ENCODE measurements at places on chromosomes 1 and 21.
A peak's percentile ranks its signal among the peaks of the same experiment; 100 is the strongest.

- DNase-seq, result no peak
Observed at GRCh38 chr1:234889643-234890042, 239.0 kb downstream of the TOMM20 start.

- DNase-seq, result no peak
Observed at GRCh38 chr1:83864991-83865390, 133.9 kb downstream of the TTLL7 start.

- no peak for DNase-seq
Observed at GRCh38 chr1:186772228-186772627, 56.5 kb upstream of the PLA2G4A start.

DNA sequence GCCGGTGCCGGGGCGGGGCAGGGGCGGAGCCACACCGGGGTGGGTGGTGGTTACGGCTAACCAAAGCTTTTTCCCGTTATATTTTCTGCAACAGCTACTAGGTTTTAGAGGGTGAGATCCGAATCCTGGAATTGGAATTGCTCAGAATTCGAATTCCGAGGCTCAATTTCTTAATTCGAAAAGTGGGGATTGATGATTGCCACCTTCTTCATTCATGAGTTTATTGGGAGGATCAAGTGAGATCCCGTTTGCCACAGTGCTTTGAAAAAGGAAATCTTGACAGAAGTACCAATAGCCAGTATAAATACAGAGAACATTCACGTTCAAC lies 207 bp upstream of the SVBP start:
- DNase-seq, result no peak

DNA sequence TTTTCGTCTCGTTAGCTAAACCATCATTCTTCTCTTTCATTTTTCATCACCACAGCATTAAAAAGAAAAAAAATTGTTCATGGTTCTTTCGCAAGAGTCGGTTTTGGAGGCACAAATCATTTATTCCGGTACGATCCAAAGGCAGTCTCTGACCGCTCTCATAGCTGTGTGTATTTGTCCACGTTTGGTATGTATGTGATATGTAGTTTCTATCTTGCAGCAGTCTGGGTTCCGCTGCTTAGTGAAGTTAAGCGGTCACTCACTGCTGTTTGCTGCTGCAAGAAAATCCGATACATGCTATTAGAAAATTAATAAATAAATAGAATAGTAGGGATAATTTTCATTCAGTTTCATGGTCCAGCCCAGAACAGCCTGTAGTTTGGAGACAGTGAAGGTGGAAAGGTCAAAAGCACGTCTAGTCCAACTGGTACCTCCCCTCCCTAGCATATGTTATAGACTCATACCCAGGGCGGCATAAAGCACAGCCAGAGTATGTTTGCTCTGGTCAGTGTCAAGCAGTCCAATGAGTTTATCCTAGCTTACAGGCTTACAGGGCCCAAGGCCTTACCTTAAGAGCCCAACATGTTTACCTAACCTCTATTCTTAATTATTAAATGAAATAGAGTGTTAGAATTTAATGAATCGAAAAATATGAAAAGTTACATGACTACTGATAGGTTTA lies 2.5 kb downstream of the FMN2 start:
- no peak for DNase-seq

DNA sequence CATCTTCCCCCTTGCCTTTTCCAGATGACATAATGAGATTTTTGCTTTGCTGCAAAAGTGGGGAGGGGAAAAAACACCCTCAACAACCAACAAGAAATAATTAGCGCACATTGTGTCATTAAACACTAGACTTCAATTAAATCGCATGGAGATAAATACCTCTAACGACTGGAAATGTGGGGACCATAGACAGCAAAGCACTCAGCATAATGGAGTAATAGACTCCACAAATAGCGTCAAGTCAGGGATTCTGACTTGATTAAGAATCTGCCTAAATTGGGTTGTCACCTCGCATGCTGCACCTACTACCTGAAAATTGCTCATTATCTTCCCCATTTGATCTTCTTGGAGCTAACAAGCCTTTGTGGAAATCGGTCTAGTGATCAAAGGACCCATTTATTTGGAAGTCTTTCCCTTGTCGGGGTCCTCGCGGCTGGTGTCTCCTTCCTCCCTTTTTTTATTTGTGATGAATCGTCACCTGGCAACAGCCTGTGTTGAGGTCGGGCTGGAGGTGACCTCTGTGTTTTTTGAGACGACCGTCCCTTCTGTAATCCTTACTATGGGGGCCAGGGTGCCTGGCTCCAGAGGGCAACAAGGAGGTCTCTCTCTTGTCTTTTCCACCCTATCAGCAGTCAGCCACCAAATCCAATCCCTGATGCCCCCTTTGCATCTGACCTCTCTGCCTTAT lies 75.3 kb upstream of the IGSF21 start:
- DNase-seq, result no peak

GRCh38 chr1:65044411-65044810 lies 78.1 kb upstream of the JAK1 start:
- no peak for DNase-seq

DNA sequence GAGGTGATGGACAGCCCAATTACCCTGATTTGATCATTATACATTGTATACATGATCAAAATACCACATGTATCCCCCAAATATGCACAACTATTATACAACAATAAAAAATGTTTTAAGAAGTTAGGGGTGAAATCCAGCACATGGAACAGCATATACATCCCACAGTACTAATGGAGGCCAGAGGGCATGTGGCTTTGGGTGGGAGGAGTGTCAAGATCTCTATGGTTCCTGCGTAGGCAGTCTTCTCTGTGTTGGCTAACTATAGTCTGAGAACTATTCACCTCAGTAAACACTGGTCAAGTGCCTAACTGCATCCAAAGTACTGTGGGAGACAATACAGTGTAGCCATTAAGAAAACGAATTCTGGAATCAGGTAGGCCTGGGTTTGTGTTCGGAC lies 74.1 kb downstream of the GADD45A start:
- no peak for DNase-seq

DNA sequence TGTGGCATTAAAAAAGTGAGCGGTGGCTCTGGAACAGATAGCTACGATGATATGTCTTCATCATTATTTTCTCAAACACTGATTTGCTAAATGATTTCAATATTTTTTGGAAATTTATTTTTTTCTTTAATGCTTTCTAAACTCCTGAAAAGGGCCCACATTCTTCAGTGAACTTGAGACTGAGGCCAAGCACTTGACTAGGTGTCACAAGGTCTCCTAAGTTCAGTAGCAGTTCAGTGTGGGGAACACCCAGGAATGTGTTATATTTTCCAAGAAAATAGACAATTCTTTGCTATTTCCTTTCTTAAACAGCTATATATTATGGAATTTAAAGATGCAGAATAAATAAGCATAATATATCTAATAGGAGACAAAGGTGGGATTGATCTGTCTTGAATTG lies 850.9 kb downstream of the USP25 start:
- DNase-seq, result no peak

GRCh38 chr21:46054451-46054881 lies 43.4 kb upstream of the COL6A2 start:
- DNase-seq, result no peak

- no peak for DNase-seq
Observed at GRCh38 chr1:168939947-168940223, 166.6 kb upstream of the ATP1B1 start.

- no peak for DNase-seq
Observed at GRCh38 chr1:201630582-201630981, 91.7 kb downstream of the NAV1 start.

DNA sequence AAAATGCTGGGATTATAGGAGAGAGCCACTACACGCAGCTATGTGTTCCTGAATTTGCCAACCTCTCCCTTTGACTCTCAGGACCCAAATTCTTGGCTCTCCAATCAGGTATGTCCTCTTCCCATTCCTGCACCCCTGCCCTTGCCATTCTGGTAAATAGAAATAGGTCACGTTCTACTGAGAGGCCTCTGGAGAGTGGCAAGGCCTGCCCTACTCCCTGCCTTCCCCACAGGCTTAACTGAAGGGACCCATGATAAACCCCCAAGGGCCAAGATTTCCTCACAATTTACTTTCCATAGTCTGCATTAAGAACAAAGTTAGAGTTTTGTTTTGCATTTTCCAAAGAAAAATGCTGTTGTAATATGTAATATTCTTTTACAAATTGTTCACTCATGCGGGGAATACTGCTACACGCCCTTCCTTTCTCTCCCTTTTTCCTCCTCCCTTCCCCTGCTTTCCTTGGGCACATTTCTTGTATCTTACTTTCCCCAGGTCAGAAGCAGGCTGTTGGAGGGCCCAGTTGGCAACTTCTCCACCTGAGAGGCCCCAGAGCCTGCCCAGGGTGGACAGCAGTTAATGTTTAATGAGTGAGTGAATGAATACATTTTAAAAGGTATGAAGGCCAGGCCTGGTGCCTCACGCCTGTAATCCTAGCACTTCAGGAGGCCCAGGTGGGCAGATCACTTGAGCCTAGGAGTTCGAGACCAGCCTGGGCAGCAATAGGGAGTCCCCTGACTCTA lies 33.9 kb upstream of the PUM1 start:
- no peak for DNase-seq

- DNase-seq, result no peak
Observed at GRCh38 chr1:233078396-233078795, 128.0 kb downstream of the NTPCR start.

DNA sequence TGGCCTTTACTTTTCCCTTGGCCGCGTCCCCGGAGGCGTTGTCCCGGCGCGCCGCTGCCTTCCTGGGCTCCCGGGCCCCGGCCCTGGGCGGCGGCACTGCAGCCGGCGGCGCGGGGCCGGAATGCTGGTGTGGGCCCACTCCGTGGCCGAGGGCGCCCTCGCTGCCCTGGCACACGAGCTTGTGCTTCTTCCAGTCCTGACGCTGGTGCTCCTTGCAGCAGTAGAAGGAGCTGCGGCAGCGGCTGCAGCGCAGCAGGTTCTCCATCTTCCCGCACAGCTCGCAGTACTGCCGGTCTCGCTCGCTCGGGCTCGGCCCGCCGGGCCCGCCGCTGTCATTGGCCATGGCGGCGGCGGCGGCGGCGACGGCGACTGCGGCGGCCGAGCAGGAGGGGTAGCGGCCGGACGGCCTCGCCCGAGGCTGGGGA lies 529 bp downstream of the EGLN1 start:
- peak; percentile 50 for DNase-seq

GRCh38 chr1:25135909-25136308 lies 96.4 kb downstream of the SYF2 start:
- no peak for DNase-seq

- no peak for DNase-seq
Observed at GRCh38 chr1:4797429-4797828, 143.0 kb downstream of the AJAP1 start.
